ENCODE measurements at places on chromosomes 2 and 18. TPM values are rescaled to one million over a fixed set of nuclear protein-coding genes. Genes with fewer than 3 reads are reported as not detected.

GRCh38 chr2:168224346-168224745 lies 23.0 kb downstream of the STK39 start:
- DNase-seq: no peak

- DNase-seq: no peak
Observed at GRCh38 chr2:4762951-4763376, 929.2 kb upstream of the SOX11 start.

DNA sequence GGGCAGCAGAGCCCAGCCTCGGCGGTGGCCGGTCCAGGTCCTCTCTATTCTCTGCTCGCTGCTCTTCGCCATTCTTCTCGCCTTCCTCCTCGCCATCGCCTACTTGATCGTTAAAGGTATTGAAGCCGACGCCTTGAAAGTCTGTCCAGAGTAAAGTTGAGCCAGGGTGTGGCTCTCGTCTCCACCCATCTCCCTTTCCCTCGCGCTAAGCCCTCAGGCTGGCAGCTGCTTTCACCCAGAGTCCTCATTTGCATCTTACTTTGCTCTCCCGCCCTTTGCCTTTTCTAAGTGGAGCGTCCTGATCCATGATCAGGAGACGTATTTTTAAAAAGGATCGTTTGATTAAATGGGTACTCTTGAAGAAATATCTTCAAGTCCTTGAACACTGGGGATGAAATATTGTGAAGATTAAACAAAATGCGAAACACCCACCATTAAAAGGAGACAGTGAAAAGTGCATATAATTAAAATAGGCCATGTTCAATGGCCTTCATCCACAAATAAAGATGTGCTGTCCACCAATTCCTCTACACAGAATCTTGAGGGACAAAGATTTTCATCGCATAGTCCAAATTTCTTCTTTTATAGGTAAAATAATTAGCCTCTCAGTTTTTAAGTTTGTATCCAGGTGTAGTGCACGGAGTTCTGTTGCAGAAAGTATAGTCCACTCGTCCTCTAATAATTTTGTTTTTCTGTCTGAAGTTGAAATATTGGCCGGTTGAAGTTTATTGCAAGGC lies 657 bp downstream of the ARL6IP6 start:
- no peak for DNase-seq

- peak; percentile 19 for DNase-seq
Observed at GRCh38 chr2:44981714-44982108, 27.5 kb downstream of the SIX2 start.

DNA sequence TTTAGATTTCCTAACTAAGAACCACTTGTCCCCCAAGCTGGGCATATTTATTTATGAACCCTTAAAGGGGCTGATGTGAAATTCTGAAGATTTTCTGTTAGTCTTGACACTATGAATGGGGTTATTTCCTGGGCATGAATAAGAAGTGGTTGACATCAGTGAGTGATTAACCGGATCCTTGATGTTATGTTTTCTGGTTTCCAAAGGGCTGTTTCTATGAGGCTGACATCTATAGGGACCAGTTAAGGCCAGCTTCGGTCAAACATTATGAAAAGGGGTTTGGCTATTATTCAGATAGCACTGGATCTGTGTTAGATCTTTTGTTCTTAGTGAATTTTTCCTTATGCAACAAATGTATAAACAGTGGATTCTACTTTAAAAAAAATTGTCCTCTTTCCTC lies 443.7 kb upstream of the SPRED2 start:
- DNase-seq: no peak

- no peak for DNase-seq
Observed at GRCh38 chr2:160751021-160751420, 257.4 kb upstream of the RBMS1 start.

- DNase-seq: no peak
Observed at GRCh38 chr2:172806493-172806892, 70.8 kb downstream of the RAPGEF4 start.

- DNase-seq: no peak
Observed at GRCh38 chr2:40102447-40102846, 323.4 kb upstream of the THUMPD2 start.

DNA sequence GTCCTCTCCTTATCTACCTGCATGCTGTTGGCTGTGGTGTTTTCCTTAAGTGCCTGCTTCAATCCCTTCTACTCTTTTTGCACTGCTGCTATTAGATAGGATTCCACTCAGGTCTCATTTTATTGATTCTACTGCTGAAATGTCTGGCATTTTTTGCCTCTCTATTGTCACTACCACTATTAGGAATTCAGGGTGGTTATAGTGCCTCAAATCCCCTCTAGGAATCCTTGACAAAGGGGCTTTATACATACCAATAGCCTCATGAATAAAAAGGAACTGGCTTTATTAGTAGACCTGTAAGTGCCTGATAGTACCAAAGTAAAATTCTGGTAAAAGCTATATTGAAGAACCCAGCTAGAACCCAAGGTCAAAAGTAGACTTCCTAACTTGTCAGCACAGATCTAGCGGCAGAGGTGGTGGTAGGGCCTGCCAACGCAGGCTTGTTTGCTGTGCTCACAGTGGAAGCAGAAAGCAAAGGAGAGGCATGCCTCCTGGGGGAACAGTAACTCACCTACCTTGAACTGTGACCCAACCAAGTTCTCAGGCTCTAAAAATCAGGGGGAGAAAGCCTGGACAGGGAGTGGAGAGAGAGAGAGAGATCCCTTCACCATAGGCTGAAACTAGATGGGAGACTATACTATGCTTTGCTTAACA lies 200.8 kb downstream of the RAB3GAP1 start:
- no peak for DNase-seq

GRCh38 chr2:38261569-38262068 lies 115.5 kb downstream of the ATL2 start:
- no peak for DNase-seq

GRCh38 chr2:154960802-154961583 lies 262.5 kb downstream of the KCNJ3 start:
- DNase-seq: no peak

- no peak for DNase-seq
Observed at GRCh38 chr2:11672407-11672806, 2.4 kb upstream of the NTSR2 start.

DNA sequence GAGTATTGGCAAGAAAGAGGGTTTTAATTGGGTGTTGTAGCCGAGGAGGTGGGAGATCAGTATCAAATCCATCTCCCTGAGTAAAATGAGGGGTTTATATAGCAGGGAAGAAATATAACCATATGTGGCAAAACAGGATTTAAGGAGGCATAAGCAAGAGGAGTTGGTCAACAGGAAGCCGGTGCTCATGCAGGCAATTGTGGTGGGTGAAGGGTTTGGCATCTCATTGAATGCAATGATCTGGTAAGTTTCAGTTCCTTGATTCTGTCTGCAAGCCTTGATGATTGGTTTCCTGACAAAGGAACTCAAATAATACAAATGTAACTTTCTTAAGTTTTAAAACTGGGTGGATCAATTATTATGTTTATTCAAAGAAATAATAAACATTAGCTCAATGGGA lies 564.4 kb upstream of the LINC00305 start:
- DNase-seq: no peak

- no peak for DNase-seq
Observed at GRCh38 chr18:49008716-49009115, 58.0 kb upstream of the SMAD7 start.

DNA sequence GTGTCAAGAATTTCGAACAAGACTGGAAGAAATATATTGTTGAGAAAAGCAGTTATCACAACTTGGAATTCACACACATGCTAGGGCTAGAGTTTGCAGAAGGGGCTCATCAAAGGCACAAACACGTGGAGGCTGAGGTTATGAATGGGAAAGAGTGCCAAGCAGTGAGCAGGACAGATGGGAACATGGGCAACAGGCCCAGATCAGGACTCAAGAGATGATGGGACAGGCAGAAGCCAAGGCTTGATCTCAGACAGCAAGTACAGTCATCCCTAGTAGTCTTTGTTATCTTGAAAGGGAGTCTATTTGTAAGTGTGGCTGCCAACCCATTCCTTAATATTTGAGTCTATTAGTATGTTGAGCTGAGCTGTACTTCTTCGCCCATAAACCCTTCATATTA lies 22.2 kb upstream of the EPC2 start:
- DNase-seq: no peak

- DNase-seq: no peak
Observed at GRCh38 chr2:168033966-168034365, 213.4 kb downstream of the STK39 start.

The CACNB4 gene
- total RNA-seq: 0.13 TPM

The IL36RN gene
- total RNA-seq: not detected

The ZNF892 gene
- total RNA-seq: 5.1 TPM

Measured in pulmonary artery endothelial cell (primary cell).